ENCODE measurements at places on chromosomes 3 and 15.

GRCh38 chr15:81950841-81951414 lies 94.9 kb downstream of the MEX3B start:
- no peak for DNase-seq

DNA sequence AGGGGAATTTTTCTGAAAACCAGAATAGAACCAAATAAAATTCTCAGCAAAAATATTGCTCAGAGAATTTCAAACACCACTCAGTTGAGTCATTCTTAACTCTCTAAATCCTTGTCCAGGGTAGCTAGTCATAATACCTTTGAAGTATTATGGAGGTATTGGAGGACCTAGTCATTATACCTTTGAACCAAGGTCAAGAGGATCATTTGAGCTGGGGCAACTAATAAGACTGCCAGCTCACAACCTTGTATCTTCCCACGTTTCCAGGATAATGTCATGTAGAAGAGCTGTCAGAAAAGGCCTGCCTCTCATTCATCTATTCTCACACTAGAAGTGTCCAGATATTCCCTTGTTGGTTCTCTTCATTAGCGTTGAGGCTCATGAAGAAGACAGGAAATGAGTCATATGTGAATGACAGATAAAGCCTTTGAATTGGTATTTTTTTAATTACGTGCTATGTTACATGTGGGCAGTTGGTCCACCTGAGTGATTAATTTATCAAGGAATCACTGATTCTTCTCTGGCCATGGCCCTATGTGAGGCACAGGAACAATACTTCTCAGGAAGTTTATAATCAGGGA lies 48.3 kb downstream of the TOPAZ1 start:
- no peak for DNase-seq

DNA sequence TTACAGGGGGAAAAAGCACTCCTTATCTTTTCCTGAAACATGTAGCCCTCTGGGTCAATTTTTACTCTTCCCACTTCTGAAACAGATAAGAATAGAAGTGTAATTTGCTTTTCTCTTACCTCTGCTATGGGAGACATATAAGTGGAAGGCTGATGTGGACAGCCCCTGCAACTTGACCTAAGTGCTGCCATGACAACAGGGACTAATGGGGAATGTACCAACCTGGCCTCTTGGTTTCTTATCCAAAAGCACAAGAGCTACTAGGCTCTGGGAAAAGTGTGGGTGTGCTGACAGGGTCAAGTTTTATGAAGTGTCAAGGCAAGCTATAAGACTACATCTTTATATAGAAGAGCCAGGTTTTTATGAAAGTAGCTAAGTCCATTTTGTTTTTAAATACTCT lies 1246.5 kb downstream of the OTOL1 start:
- DNase-seq = no peak

- DNase-seq = no peak
These were observed 56.8 kb upstream of the CHD2 start for GRCh38 chr15:92843326-92843725.

- DNase-seq = no peak
These were observed 574.0 kb downstream of the RBMS3 start for GRCh38 chr3:29854821-29855220.

DNA sequence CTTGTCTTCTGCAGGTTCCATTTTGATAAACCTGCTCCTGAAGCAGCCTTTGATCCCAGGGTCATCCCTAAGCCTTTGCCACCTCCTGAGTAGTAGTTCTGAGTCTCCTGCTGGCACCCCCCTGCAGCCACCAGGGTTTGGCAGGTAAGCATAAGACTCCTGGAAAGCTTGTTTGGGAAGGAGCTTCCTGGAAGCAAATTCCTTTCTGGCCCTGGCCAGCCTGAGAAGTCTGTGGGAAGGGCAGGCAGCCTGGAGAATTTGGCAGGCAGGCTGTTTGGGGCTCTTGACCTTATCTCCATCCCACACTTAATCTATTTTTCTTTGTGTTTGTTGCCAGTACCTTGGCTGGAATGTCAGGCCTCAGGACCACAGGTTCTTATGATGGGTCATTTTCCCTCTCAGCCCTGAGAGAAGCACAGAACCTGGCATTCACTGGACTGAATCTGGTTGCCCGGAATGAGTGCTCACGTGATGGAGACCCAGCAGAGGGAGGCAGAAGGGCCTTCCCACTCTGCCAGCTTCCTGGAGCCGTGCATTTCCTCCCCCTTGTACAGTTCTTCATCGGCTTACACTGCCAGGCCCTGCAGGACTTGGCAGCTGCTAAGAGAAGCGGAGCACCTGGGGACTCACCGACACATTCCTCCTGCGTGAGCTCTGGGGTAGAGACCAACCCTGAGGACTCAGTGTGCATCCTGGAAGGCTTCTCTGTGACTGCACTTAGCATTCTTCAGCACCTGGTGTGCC lies 13.4 kb downstream of the ATRIP start:
- no peak for DNase-seq

GRCh38 chr3:189365609-189366564 lies 194.1 kb downstream of the TPRG1 start:
- DNase-seq = peak; percentile 39

DNA sequence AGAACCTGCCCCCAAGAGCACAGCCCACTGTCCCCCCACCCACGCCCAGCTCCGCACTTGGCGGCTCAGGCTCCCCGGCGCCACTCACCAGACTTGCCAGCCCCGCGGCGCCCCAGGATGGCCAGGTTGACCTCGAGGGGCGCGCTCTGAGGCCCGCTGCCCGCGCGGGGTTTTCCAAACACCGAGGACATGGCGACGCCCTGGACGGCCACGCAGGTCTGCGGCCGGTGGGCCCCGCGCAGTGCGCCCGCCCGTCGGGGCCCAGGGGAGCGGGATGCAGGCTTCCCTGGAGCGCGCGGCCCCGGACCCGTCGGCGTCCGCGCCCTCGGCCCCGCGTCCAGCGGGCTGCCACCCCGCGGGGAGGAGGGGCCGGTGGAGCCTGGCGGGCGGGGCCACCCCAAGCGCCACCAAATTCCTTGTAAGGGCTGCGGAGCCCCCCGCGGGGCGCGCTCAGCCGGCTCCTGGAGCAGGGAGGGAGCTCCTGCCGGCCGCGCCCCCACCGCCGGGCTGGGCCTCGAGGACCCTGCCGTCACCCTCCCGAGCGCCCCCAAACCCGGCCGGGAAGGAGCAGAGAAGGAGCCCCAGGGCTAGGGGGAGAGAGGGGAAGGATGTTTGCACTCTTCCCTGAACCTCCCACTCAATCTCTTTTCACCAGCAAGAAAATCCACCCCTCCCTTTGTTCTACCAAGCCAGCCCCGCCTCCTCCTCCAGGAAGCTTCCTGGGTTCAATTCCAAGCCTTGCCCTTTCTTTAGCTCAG lies at the start of gene RASL12:
TSS of gene RASL12 (minus strand) at position 347 of the 758 bp plus-strand sequence. CDS start at position 191, 156 bp downstream.
- DNase-seq = no peak

- no peak for DNase-seq
These were observed 43.5 kb downstream of the PTH1R start for GRCh38 chr3:46921041-46921440.

GRCh38 chr3:103513003-103513402 lies 1078.2 kb downstream of the ZPLD1 start:
- DNase-seq = no peak

DNA sequence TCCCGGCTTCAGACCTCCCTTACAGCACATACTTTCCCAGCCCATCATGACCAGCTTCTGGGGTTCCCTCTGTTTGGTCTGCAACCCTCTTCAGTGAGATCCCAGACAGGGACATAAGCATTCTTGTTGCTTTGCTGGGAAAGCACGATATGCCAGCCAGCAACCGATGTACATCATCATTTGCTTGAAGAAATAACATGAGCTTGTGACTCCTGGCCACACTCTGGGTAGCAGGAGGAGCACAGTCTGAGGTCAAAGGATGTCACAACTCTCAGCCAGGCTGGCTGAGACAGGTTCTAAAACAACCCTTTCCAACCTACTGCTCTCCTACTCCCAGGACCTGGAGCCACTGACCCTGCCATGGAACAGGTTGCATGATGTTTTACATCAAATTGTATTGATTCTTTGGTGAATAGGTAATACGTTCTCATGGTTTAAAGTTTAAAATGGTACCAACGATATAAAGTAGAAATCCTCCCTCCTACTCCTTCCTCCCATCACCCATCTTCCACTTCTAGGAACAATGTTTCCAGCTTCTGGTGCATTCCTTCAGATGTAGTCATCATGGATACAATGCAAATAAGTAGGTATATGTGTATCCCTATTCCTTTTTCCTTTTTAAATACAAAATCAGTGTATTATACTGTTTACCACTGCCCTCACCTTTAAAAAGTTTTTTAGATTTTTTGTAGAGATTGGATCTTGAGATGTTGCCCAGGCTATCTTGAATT lies 190.3 kb downstream of the OPA1 start:
- DNase-seq = no peak

- no peak for DNase-seq
These were observed 62.8 kb downstream of the SCN11A start for GRCh38 chr3:38988955-38989354.

- DNase-seq = no peak
These were observed 49.7 kb downstream of the RAB11A start for GRCh38 chr15:65918945-65919344.

GRCh38 chr3:171649267-171649666 lies 161.0 kb downstream of the PLD1 start:
- DNase-seq = no peak

DNA sequence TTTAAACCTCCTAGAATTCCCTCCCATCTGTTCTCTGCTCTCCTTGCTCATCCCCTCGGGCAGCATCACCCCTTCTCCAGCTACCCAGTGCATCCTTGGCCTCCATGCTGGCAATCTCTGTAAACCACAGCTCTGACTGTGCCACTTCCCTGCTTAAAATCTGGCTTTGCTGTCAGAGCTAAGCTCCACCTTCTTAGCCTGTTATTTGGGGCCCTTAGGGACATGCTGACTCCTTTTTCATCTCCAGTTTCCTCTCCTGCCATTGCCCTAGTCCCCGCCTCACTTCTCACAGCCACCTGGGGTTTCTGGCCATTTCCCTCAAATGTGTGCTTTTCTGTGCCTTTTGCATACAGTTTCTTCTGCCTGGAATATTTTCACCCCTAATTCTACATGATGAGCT lies 5.7 kb downstream of the SLC6A20 start:
- DNase-seq = no peak

- DNase-seq = no peak
These were observed 1.6 kb downstream of the LNP1 start for GRCh38 chr3:100402891-100403290.

DNA sequence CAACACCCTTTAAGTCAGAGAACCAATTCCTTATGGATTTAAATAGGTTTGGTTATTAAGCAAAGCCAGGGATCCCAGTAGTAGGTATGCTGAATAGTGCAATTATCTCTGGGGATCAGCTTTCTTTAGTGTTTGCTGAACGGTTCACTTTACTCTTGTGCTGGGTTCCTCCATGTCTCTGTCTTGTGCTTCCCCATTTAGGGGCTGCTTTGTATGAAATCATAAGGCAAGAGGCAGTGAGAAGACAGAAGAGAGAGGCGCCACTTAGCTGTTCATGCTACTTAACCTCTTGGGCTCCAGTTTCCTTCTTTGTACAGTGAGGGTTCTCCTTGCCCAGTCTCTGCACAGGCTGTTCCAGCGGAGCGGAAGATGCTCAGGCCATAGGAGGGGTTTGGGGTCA lies 3.5 kb downstream of the ST6GAL1 start:
- no peak for DNase-seq

- no peak for DNase-seq
These were observed 40.5 kb downstream of the NUDT16 start for GRCh38 chr3:131421957-131422498.

GRCh38 chr3:169602482-169602881 lies 61.0 kb downstream of the MECOM start:
- DNase-seq = no peak

GRCh38 chr3:188170461-188171459 lies 16.8 kb downstream of the LPP start:
- DNase-seq = no peak

GRCh38 chr3:52313774-52314188 lies 2.3 kb upstream of the DNAH1 start:
- DNase-seq = no peak

DNA sequence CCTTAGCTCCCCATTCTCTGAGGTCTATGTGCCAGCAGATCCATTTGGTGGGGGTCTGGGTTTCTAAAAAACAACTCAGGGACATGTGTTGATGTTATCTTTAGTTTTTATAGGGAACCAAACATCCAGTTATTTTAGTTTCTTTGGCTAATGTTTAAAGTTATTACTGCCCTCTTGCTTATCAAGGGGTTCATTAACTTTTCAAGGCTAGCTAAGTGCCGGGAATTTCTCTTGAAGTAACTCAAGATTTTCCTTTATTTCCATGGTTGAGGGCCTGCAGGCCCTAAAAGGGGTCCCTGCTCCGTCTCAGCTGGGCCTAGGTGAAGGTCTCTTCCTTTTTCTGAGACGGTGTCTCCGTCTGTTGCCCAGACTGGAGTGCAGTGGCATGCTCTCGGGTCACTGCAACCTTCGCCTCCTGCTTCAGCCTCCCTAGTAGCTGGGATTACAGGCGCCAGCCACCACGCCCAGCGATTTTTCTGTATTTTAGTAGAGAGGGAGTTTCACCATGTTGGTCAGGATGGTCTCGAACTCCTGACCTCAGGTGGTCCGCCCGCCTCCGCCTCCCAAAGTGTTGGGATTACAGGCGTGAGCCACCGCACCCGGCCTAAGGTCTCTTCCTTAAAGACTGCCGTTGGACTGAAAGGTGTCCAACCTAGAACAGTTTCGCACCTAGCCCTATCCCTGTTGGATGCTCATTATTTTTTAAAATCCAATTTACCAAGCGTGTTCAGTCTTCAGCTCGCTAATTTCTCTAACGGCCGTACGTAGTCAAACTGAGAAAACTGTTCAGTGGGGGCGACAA lies 1.3 kb upstream of the OXSR1 start:
- no peak for DNase-seq

- no peak for DNase-seq
These were observed 24.3 kb downstream of the MTHFS start for GRCh38 chr15:79872358-79873017.

DNA sequence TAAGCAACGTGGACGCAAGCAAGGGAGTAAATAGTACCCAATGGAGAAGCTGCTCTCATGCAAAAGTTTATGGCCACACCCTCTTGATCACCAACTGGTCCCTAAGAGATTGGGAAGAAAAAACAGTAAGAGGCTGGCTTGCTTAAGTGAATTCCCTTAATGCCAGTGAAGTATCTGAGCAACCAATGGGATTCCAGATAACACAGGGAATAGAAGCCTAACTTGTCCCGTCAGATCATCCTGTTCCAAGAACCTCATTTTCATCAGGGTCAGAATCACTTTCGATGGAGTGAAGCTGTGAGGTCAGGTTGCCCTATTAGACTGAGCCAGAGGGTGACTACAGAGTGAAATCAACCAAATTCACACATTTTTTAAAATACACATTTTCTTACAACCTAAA lies 104.3 kb downstream of the CD47 start:
- DNase-seq = no peak

GRCh38 chr3:48716508-48716981 lies 476 bp downstream of the IP6K2 start:
- DNase-seq = no peak

- DNase-seq = no peak
These were observed 328.5 kb upstream of the GOLIM4 start for GRCh38 chr3:168424059-168424734.

GRCh38 chr3:184227481-184227935 lies 1.9 kb upstream of the VWA5B2 start:
- DNase-seq = peak; percentile 16

Data from NCI-H524 treated with DMSO at 0.1 percent for 48 hours (cell line).